ENCODE measurements at places on chromosomes 7 and 10.

- DNase-seq, result no peak
Observed at GRCh38 chr10:63795094-63795860, 274.1 kb downstream of the REEP3 start.

- DNase-seq, result no peak
Observed at GRCh38 chr10:1560535-1561192, 176.7 kb downstream of the ADARB2 start.

- DNase-seq, result no peak
Observed at GRCh38 chr7:142352543-142352942, 94.7 kb upstream of the PRSS58 start.

GRCh38 chr7:159119026-159119741 lies 25.5 kb downstream of the VIPR2 start:
- no peak for DNase-seq

DNA sequence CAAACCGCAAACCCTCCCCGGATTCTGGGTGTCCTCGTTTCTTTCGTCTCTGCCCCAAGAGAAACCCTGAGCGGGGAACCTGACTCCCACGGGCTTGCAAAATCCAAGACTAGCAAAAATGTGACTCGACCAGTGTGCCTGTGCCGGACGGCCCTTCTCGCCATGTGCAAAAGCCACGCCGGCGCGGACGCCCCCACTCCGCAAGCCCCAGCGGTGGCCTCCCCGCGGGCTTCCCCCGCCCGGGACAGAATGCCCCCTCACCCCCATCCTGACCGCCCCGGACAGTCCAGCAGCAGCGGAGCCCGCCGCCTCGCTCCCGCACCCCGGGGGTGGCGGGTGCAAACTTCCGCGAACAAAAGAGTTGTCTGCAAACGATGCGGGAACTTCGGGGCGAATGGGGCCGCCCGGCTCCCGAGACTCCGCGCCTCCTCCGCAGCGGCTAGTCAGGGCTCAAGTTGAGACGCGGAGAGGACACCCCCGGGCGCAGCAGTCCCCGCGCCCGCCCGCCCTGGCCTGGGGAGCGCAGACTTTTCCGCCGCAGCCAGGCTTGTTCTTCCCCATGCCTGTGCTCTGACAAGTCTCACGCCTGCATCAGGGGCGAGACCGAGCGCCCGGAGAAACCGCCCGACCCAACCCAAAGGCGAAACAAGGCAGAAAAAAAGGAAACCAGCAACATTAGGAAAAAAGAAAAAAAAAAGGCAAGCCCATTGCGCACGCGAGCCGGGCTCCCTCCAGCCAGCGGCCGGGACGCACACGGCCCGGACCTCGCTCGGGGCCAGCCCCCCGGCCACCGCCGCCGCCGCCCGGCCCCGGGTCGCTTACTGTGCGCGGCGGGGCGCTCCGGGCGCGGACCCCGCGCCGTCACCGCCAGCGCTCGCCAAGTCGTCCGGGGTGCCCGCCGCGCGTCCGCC lies 732 bp downstream of the FAM53B start:
- DNase-seq, result no peak

DNA sequence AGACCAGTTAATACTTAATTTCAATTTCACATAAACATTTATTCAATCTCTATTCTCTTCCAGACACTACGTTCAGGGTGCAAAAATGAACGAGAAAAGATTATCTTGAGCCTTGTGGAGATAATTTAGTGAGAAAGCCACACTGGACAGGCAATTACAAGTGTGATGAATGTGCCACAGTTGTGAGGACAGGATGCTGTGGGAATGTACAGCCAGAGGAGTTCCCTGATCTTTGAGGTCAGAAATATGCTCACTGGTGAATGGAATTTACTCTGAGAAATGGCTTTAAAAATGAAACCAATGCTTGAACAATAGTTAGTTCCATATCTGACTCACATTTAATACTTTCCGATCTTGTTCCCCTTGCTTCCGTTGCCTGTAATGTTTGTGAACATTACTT lies 864.8 kb downstream of the GATA3 start:
- DNase-seq, result no peak

DNA sequence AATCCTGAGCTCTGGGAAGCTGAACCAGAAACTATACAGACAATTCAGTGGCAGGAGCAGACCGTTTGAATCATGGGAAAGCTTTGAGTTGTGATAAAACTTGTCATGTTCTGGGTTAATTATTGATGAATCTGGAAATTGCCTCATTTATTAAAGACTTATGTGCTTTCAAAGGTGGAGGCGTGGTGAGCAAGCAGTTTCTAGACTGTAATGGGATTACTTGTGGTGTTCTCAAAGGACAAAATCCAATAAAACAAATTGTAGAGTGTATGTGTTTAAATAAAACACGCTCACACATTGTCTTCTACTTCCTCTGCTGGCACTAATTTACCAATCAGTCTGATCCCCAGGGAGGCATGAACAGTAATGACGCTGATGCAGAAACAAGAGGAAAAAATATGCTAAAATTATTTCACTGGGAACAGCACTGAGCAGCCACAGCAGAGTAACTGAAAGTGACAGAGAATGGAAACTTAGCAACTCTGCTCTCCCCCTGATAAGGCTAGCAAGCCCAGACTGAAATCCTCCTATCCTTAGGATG lies 25.1 kb downstream of the PARD3 start:
- no peak for DNase-seq

DNA sequence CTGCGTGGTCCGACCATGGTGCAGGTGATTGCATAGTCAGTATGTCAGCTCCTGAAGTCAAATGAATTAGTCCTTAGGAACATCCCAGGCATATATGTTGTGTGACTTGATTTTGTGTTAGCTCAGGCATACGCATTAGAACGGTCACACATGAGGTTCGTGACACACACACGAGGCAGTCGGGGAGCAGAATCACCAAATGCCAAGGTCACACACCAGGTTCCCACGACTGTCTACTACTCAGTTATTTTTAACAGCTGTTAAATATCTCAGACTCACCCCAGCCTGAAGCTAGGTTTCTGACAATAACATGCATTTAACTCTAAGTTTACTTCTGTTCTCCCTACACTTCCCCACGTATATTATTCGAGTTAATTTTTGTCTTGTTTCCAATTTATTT lies 54.8 kb downstream of the DYNC2I1 start:
- DNase-seq, result no peak

DNA sequence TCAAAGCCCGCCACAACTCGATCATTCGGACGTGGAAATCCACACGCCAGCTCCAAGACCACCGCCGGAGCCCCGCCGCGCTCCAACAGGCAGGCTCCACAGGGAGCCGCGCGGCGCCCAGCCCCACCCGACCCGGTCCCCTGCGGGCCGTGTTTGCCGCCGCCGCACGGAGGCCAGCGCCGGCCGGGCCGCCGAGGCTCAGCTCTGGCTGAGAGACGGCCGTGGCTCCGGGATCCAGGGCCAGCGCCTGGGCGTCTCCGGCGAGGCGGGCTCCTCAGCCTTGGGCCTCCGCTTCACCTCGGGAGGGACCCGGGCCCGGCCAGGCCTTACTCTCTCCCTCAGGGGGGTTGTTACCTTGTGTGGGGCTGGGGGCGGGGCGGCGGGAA lies 333 bp downstream of the SMNDC1 start:
- DNase-seq, result no peak

DNA sequence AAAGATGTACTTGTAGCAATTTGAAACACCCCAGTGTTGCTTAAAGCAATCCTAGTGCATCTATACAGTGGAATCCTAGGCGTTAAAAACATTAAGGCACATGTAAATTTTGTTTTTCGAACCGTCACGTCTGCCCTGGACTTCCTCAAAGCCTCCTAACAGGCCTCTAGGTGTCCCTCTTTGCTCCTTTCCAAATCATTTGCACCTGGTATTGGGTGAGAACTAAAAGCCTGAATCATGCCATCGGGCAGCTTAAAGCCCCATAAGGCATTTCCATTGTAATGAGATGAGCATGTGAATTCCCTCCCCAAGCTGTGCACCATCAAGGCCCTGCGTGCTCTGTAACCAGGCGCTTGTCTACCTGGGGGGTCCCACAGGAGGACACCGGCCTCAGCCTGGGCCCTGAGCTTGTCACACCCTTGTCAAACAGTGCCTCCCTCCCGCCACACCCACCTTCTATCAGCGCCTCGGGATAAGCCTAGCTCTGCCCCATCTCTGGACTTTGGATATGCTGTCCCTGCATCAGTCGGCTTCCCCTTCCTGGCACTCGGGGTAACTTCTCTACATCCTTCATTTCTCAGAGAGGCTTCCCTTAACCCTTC lies 89.2 kb downstream of the WDR11 start:
- no peak for DNase-seq

DNA sequence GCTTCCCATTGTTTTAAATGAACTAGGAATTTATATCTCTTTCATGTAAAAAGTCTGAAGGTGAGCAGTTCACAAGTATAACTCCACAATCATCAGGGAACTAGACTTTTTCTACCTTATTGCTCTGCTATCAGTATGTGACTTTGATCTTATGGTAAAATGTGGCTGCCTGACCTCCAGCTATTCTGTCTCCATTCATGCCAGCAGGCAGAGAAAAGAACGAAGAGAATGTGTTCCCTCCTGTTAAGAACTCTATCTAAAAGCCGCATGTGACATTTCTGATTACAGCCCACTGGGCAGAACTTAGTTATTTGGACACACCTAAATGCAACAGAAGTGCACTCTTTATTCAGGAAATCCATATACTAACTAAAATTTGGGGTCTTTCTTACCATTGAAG lies 102.8 kb upstream of the MBL2 start:
- DNase-seq, result no peak

- no peak for DNase-seq
Observed at GRCh38 chr7:127387974-127388373, 4.5 kb downstream of the ZNF800 start.

- DNase-seq, result peak; percentile 83
Observed at GRCh38 chr10:124605001-124605370, 139.2 kb downstream of the FAM53B start.

DNA sequence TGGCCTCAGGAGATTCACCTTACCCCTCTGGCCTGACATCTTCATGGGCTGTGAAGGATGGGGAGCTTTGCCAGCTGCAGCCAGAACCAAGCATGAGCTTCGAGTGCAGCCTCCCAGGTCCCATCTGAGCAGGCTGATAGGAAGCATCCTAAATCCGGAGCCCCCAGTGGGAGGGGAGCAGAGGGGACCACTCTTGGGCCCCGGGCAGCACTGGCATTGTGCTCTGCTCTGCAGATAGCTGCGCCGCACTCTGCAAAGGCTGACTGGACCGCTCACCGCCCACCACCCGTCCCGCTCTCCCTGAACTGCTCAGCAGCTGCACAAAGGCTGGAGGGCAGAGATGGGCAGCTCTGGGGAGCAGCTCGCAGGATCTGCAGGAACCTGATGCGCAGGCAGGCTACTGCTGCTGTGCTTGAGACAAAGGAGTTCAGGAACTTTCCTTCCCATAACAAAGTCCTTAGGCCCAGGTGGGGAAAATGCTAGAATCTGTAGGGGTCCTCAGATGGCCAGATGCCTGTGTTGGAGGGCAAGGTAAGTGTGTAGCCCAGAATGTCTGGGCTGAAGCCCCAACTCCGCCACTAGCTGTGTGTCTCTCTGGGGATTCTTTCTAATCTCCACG lies 51.8 kb downstream of the ARHGAP22 start:
- no peak for DNase-seq

- no peak for DNase-seq
Observed at GRCh38 chr7:100425347-100425746, 3.2 kb downstream of the ZCWPW1 start.

GRCh38 chr7:31805209-31805818 lies 118.3 kb downstream of the PPP1R17 start:
- no peak for DNase-seq

DNA sequence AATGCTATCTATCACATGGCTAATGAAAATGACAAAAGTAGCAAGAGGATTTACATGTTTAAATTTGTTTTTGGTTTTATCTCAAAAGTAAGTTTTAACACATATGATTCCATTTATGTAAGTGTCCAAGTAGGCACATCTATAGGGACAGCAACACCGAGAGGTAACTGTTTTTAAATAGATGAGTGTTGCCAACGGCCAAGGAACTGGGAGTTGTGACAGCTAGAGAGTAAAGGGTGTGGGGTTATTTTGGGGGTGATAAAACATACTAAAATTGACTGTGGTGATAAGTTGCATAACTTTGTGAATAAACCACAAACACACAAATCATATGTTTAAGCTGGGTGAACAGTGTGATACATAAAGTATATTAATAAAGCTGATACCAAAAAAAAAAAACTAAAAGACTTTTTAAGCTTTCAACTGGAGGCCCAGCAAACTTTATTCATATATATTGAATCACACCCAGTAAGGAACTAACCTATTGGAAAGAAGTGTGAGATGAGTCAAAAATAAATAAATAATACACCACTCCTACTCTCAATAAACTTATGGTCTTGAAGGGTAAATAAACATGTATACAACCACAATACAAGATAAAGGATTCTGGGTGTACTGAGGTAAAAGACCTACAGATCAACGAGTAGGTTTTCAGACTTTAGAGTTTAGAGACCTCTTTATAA lies 33.0 kb downstream of the LRRC72 start:
- DNase-seq, result no peak

GRCh38 chr7:130875265-130875741 lies 141.3 kb upstream of the KLF14 start:
- DNase-seq, result no peak
